Endothelial cell (in vitro differentiated cells): ENCODE measurements at places on chromosomes 11 and 22. TPM values are rescaled to one million over a fixed set of nuclear protein-coding genes. Genes with fewer than 3 reads are reported as not detected.

Gene TRIM49
- total RNA-seq: not detected

Gene YPEL4
- total RNA-seq: not detected

Gene E2F8
- 0.92 TPM for total RNA-seq

- no peak overlapping the region for H3K4me3 ChIP-seq
- H3K4me1 ChIP-seq: no peaks in the 10 kb centered on the region
- H3K27me3 ChIP-seq: peaks cover 11% of the 10 kb centered on the region
- H3K36me3 ChIP-seq: no peaks in the 10 kb centered on the region
- no peak for DNase-seq
- no peak overlapping the region for H3K27ac ChIP-seq
Observed at GRCh38 chr11:117678658-117679406, 118.2 kb downstream of the DSCAML1 start.

DNA sequence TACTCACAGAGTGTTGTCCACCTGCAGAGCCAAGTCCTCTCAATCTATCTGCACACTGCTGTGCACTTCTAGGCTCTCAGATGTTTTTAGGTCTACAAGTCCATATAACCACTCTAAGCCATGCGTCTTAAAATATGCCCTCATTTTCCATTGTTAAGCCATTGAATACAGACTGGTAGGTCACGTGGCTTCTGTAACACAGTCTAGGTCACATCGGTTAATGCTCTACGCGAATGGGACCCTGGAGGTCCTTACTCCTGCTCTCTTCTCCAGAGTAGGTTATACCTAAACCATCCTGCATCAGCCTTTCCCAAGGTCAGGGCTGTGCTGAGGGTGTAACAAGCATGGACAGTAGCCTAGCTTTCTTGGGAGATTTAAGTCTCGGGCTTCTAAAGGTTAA, 819 bp downstream of the JAML start:
- no peak overlapping the region for H3K27ac ChIP-seq
- no peak overlapping the region for H3K4me3 ChIP-seq
- H3K27me3 ChIP-seq: peaks cover 1% of the 10 kb centered on the region
- H3K36me3 ChIP-seq: no peaks in the 10 kb centered on the region

GRCh38 chr11:111205632-111206385, 39.7 kb upstream of the POU2AF2 start:
- H3K27me3 ChIP-seq: no peaks in the 10 kb centered on the region
- no peak for DNase-seq
- no peaks in the 10 kb centered on the region for H3K36me3 ChIP-seq

- no peak overlapping the region for H3K4me3 ChIP-seq
- H3K27me3 ChIP-seq: peaks cover 2% of the 10 kb centered on the region
- peaks cover 8% of the 10 kb centered on the region for H3K36me3 ChIP-seq
Observed at GRCh38 chr22:33426451-33426850, 368.3 kb upstream of the SYN3 start.

DNA sequence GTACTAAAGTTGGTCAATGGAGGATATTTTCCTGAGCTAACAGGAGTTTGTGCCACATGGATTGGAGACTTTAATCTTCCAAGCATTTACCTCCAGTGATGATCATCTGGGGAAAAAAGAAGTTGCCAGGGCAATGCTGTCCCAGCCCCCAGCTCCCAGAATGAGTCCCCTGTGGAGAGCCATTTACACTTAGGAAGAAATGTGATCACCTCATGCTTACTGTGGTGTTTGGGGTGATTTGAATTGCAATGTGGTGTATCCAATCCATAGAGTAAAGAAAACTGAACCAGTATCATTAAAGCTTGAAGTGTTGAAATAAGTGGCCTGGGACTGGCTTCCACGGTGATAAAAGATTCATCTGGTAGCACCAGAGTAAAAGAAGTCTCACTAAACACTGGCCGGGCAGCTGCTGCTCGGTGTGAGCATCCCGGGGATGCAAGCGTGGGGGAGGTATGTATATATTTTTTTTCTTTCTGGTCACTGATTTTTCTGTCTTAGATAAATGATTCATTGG, 117.2 kb upstream of the NTM start:
- H3K27ac ChIP-seq: no peak overlapping the region
- H3K36me3 ChIP-seq: no peaks in the 10 kb centered on the region
- H3K4me1 ChIP-seq: peaks cover 9% of the 10 kb centered on the region
- peaks cover 2% of the 10 kb centered on the region for H3K27me3 ChIP-seq
- no peak for DNase-seq
- H3K4me3 ChIP-seq: no peak overlapping the region
